ENCODE measurements at places on chromosomes 1 and 21.

DNA sequence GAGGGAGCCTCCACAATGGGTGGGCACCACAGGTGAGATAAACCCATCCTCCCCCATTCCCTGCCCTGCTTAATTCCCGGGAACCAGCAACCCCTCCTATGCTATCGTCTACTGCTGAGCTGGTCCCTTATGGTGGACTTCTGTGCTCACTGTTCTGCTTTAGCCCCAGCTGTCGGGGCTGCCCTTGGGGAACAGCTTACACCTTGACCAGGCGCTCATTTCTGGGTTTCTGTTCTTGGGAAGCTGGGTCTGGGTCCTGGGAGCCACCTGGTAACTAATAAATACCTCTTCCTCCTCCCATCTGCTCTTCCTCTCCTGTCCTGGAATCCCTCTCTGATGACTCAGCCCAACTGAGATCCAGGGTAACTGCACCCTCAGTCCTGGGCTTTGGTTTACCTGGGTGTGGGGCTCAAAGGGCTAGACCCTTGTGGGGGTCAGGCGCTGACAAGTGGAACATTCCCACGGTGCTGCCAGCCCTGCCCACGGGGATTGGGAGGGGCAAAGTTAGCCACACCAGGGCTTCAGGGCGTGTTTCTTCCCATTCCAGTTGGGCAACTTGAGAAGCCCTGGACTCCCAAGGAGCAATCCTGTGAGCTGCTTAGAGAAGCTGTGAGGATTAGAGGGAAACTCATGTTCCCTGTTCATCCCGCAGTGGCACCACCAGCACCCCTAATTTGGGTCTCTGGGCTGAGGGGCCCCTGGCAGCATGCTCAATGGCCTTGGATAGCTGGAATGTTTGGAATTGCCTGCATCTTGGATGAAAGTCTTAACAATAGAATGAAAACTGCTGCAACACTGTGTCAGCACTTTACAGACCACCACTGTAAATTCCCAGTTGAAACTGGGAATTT is 1.6 kb downstream of the PCAT6 start:
- DNase-seq, result peak; percentile 80

DNA sequence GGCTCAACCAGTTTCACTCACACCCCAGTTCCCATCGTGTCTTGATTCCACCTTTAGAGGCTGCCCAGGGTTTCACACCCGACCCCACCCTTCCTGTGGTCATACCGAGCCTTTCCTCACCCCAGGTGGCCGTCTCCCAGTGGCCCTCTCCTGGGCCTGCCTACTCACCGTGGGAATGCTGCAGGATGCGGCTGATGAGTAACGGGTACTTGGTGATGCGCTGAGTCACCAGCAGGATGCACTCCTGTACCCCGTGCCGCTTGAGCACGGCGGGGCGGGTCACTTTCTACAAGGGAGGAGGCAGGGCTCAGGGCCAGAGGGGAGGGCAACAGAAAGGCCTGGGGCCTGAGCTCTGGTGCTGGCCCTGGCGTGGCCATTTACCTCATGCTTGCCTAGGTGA is 16.4 kb downstream of the ARHGEF2 start:
- DNase-seq, result peak; percentile 98

- DNase-seq, result peak; percentile 65
These were observed at the start of gene COL6A1 for GRCh38 chr21:45981151-45982091. Gene COL6A1, plus strand, starts transcription at chr21:45981770. Its CDS starts 81 bp downstream, at chr21:45981851.

DNA sequence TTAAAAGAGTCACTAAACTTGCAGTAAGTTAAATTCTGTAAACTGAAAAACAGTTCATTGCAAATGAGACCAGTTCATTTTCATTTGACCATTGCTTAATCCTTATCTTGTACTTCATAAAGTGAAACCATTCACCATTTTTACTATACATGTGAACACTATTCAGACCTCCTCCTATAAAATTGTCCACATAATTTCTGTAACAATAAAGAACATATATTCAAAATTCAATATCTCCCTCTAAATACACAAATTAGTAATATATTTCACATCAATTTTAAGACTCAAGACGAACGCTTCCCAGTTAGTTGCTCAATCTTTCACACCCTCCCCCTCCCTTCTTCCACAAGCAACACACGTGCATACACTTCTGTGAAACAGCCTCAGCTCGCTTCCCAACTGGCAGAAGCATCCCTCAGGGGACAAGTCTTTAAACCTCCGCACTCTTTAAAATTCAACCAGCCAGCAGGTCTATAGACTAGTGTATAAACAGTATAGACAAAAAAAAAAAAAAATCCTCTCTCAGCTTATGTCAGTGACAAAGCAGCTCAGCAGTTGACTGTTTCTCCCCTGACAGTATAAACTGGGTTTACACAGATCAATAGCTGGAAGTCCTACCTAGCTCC is 99.6 kb downstream of the DENND1B start:
- DNase-seq, result no peak

DNA sequence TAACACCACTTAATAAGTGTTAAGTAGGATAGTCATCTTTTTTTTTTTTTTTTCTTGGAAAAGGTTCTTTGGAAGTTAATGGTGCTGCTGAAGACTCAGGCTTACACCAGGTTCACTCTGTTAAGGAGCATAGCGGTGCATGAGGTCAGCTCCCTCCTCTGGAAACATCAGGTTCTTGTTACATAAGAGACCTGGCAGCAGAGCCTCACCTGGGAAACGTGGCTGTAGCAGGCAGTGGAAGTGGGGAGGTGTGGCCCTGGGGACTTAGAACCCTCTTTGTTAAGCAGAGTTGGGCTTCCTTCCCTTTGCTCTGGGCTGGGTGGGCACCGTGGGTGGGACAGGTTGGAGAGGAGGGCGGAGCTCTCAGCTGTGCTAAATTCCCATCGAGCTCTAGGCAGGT is 104.1 kb downstream of the CNIH3 start:
- no peak for DNase-seq

DNA sequence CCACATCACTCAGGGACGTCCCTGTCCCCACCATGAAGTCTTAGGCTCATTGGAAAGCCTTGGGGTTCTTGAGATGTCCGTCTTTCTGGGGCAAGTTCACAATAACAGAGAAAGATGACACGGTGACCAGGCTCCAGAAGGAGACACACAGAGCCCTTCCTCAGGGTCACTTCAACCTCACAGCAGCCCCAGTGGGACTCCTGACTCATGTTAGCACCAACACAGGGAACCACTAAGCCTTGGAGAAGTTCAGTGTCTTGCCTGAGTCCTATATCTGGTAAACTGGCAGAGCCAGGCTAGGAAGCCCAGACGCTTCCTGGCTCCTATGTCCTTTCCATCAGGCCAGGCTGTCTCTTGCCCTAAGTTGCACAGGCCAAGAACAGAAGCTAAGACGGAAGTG is 199.1 kb downstream of the HIVEP3 start:
- no peak for DNase-seq

- DNase-seq, result no peak
These were observed 190.5 kb downstream of the PTPRC start for GRCh38 chr1:198829356-198829755.

GRCh38 chr1:116478621-116479020 is 92.2 kb downstream of the CD58 start:
- DNase-seq, result no peak

DNA sequence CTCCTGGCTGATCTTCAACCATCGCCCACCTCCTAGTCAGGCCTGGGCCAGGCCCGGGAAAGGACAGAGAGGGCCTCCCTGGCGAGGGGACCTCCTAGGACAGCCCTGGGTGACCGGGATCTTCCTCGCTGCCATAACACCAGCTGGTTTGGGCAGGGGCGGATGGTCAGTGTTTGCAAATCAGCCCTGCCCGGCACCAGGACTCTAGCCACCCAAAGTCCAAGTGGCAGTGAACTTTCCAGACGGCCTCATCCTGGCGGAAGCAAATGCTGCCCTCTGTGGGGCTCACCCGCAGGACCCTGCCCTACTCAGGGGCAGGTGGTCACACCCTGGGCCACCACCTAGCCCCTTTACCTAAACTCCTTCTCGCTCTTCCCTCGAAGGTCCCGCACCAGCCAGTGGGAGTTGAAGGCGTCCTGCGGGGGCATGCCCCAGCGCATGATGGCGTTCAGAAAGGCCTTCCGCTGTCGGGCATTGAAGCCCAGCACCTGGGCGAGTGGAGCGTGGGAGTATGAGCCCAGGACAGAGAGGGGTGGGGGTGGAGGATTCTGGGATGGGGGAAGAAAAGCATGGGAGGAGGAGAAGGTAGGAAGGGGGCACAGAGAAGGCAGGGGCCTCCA is 55.3 kb downstream of the CHD5 start:
- no peak for DNase-seq

- DNase-seq, result no peak
These were observed 153.7 kb downstream of the PDE4B start for GRCh38 chr1:65946376-65946775.

DNA sequence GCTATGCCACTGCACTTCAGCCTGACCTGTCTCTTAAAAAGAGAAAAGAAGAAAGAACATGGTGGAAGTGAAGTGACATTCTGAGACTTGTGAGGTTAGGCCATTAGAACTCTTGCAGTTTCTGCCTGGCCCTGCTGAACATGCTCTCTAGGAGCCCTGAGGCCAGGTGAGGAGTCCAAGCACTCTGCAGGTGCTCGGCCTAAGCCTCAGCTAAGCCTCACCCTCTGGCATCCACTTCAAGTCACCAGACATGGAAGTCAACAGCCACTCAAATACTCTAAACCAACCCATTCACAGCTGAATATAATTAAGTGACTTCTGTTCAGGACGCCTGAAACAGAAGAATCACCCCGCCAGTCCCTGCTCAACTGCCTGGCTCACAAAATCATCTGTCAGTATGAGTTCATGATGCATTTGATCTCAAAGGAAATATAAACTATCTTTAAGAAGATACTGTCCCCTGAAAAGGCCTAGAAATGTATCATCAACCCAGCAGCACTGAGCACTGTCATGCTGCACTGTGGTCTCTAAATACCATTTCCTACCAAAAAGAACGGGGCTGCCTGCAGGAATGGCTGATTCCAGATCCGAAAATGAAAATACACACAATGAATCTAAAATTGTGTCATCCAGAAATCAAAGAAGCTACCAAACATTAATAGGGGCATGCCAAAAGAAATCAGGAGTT is 118.8 kb downstream of the PSMG1 start:
- DNase-seq, result no peak

GRCh38 chr1:78619446-78619802 is 824 bp upstream of the IFI44L start:
- DNase-seq, result no peak

DNA sequence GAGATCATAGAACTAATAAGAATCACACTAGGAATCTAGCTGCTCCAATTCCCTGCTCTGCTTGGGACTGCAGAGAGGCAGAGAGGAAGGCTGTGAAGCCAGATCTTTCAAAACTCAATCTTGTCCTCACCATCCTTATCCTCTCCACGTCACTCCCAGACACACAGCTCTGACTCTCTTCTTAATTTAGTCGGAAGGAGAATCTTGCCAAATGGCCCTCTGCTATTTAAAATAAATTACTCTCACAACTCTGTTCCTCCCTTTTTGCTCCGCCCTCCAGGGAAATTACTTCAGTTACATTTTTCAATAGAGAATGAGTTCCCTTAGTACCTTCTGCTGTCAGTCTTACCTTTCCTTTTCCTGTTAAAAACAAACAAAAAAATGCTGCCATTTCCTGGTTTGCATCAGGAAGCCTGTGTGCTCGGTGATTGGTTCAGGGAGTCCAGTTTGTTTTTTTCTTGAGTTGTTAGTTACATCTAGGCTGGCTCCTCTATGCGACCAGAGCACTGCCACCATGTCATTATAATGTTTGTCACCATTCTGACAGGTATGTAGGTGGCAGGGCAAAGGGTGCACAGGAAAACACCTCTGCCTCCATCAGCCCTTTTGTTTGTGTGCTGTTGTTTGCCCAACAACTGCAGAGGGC is 80.1 kb downstream of the FCRL5 start:
- no peak for DNase-seq

DNA sequence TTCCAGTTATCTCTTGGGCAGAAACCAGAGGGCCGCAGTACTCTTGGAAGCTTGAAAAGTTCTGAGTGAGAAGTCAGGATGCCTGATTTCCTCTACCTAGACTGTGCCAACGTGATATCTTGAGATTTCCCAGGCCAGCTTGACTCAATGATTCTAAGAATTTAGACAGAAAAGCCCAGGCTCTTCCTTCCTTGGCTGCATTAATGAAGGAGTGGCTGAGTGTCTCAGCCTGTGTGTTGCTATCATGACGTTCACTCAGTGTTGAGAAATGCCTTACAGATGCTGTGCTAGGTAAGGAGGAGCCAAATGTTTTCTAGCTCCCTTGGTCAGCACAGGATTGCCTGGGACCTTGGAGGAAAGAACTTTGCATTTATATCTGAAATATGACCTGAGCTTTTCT is 454.1 kb upstream of the USP24 start:
- DNase-seq, result no peak

- peak; percentile 98 for DNase-seq
These were observed at the start of the genes ZBED6 and ZC3H11A for GRCh38 chr1:203795441-203796235. Gene ZBED6, plus strand, starts transcription at chr1:203795623. Its CDS starts 1,900 bp downstream, at chr1:203797523. Gene ZC3H11A, plus strand, starts transcription at chr1:203795623. Its CDS starts 21,448 bp downstream, at chr1:203817071.

GRCh38 chr1:93694819-93695218 is 13.2 kb upstream of the BCAR3 start:
- DNase-seq, result peak; percentile 92

DNA sequence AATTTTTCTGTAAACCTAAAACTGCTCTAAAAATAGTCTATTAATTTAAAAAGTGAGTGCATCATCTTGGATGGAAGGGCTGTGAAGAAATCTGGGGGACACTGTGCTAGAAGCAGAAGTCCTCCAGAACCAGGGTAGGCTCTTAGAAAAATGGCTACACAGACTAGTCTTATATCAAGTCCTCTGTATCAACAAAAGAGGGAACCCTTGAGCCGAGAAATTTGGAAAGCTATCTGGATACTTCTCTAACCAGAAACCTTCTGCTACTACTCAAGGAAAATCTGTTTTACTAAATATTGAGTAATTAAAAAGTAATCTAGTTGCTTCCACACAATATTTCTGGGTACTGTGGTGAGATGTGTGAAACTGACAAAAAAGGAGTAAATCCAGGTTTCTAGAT is 92.1 kb downstream of the WDR3 start:
- no peak for DNase-seq

- DNase-seq, result no peak
These were observed 361.6 kb upstream of the PLD5 start for GRCh38 chr1:242886137-242886536.

GRCh38 chr1:246280551-246280950 is 226.5 kb downstream of the SMYD3 start:
- DNase-seq, result no peak

DNA sequence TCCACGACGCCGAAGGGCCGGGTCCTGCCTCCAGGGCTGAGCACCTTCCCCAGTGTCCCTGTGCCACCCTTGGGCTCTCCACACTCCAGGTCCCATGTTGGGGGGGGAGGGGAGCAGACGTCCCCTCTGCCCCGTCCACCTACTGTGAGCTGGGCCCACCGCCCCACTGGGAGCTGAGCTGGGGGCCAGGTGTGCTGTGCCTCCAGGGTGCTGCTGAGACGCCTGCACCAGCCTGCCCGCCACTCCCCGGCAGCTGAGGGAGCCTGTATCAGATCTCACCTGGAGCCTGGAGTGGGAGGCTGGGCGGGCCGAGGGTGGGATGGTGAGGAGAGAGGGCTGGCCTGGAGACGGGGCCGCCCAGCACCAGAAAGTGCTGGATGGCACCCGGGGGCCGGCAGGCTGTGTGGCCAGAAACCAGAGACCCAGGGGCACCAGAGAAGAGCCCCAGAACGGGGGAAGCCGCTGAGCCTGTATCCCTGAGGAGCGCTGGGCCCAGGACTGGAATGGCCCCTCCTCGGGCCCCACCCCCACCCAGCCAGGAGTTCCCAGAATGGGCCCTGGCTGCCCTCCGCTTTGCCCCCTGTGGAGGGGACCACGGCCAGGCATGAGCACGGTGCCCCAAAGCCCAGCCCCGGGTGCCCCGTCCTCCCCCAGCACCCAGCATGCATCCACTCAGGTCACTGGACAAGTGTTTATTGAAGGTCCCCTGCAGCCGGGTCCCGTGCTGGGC is 3.4 kb downstream of the TNFRSF18 start:
- no peak for DNase-seq

Data from PC-9 (cell line).